ENCODE measurements at places on chromosomes 1 and 21. TPM values are rescaled to one million over a fixed set of nuclear protein-coding genes. Genes with fewer than 3 reads are reported as not detected.

DNA sequence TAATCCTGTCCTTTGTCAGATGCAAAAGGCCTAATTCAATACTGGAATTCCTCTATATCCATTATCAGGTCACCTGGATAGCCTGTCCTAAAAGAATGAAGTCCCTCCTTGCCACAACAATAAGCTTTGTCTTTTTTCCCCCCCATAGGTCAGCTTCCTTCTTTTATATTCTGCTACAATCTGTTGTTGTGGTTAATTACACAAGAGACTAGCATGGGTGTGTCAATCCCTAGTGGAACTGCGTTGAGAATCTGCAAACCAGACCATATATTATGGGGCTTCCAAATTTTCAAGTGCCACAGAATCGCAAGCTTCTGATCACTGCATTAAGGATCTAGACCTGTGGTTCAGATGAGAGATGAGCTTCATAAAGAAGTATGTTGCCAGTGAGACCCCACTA, 349.6 kb downstream of the SMYD3 start:
- H3K4me3 ChIP-seq = no peak overlapping the region
- H3K36me3 ChIP-seq = no peaks in the 10 kb centered on the region
- H3K4me1 ChIP-seq = peaks cover 27% of the 10 kb centered on the region
- no peaks in the 10 kb centered on the region for H3K27me3 ChIP-seq
- no peak for DNase-seq

- H3K27ac ChIP-seq = peak overlapping the region; percentile 1
- no peaks in the 10 kb centered on the region for H3K27me3 ChIP-seq
- no peak for DNase-seq
- no peak overlapping the region for H3K4me3 ChIP-seq
- peaks cover 26% of the 10 kb centered on the region for H3K4me1 ChIP-seq
- peaks cover 22% of the 10 kb centered on the region for H3K36me3 ChIP-seq
Observed at GRCh38 chr1:225519166-225519863, 91.5 kb upstream of the LBR start.

- H3K27me3 ChIP-seq = no peaks in the 10 kb centered on the region
- H3K4me1 ChIP-seq = no peaks in the 10 kb centered on the region
- no peak overlapping the region for H3K4me3 ChIP-seq
- no peaks in the 10 kb centered on the region for H3K36me3 ChIP-seq
- H3K27ac ChIP-seq = no peak overlapping the region
Observed at GRCh38 chr1:61926597-61926996, 184.3 kb downstream of the PATJ start.

DNA sequence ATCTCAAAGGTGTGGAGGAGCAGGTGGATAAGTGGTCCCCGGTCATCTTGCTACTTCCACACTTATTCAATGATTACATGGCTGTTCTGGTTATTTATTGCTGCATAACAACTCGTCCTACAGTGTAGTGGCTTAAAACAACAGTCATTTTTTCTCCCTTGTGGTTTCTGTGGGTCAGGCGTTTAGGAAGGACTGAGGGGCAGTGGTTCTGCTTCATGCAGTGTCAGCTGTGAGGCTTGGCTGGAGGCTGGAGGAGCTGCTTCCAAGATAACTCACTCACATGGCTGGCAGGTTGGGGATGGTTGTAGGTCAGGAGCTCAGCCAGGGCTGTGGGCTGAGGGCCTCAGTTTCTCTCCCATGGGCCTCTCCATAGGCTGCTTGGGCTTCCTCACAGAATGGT, 5.9 kb upstream of the SLC6A17 start:
- H3K27ac ChIP-seq = no peak overlapping the region
- no peak overlapping the region for H3K4me3 ChIP-seq
- DNase-seq = no peak
- peaks cover 8% of the 10 kb centered on the region for H3K27me3 ChIP-seq

DNA sequence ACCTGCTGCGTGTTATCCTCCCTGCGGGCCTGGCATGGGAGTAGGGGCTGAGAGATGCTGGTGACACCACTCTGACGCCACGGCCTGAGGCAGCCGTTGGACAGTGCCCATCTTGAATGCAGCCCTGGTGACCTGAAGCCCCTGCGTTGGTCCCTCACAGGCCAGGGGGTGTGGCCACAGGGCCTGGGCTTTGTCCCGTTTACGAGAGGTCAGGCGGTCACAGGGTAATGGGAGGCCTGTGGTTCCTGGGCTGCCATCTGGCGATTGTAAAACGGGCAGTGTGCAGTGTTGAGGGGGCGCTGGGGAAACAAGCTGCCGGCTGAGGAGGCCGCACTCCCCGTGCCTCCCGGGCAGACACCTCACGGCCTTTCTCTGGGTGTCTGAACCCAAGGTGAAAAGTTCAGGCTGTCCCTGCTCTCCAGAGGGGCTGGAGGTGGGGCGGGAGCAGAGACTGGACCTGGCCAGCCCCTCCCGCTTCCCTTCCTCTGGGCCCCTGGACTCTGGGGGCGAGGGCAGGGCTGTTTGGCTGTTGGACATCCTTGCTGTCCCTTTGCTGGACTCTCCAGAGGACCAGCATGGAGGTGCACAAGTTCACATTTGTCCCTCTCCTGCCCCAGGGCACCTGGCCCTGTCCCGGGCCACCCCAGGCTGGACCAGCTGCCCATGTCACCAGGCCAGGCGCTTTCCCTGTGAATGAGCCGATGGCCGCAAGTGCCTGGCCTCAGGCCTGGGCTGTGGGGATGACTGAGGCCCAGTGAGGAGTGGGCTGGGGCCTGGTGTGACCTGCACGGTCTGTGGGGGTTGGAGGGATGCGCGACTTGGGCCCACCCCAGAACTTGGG, 42.4 kb downstream of the SKI start:
- H3K27ac ChIP-seq = peak overlapping the region; percentile 75
- H3K4me3 ChIP-seq = peak overlapping the region; percentile 72
- no peaks in the 10 kb centered on the region for H3K27me3 ChIP-seq
- DNase-seq = peak; percentile 66
- peaks cover 55% of the 10 kb centered on the region for H3K4me1 ChIP-seq
- H3K36me3 ChIP-seq = no peaks in the 10 kb centered on the region

DNA sequence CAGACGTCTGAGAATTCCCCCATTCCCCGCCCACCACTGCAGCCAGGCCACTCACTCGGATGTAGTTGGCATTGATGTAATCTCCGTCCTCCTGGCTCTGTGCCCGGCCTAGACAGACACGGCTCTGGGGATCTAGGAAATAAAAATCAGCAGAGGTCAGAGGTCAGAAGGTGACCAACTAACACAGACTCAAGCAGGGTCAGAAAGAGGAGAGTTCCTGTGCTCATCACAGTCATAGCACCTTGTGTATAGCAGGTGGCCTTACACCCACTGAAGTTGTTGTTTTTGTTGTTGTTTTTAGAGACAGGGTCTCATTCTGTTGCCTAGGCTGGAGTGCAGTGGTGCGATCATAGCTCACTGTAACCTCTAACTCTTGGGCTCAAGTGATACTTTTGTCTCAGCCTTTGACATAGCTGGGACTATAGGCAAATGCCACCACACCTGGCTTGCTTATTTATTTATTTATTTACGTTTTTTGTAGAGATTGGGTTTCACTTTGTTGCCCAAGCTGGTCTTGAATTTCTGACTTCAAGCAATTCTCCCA, 4.9 kb downstream of the PTPN7 start:
- no peak for DNase-seq
- no peak overlapping the region for H3K27ac ChIP-seq
- H3K27me3 ChIP-seq = no peaks in the 10 kb centered on the region
- H3K4me3 ChIP-seq = no peak overlapping the region
- no peaks in the 10 kb centered on the region for H3K36me3 ChIP-seq

DNA sequence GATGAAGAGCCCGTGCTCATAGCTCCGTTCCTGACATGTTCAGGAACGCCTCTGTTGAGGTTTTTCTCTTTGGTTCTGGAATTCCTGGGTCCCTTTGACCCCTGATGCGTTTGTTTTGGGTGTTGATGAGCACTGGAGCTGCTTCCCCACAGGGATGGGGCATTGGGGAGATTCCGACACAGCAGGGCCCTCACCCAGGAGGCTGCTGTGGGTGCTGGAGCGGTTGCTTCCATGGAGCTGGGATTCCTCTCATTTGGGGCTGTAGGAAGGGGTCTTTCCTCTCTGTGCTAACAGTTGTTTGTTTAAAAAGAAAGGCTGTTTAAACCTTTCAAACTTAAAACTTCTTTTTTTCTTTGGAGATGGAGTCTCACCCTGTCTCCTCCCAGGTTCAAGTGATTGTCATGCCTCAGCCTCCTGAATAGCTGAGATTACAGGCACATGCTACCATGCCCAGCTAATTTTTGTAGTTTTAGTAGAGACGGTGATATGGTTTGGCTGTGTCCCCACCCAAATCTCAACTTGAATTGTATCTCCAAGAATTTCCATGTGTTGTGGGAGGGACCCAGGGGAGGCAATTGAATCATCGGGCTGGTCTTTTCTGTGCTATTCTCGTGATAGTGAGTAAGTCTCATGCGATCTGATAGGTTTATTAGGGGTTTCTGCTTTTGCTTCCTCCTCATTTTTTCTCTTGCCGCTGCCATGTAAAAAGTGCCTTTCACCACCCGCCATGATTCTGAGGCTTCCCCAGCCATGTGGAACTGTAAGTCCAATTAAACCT, 48.9 kb downstream of the SKI start:
- peaks cover 48% of the 10 kb centered on the region for H3K4me1 ChIP-seq
- H3K4me3 ChIP-seq = no peak overlapping the region
- peaks cover 7% of the 10 kb centered on the region for H3K36me3 ChIP-seq
- no peak for DNase-seq
- H3K27ac ChIP-seq = no peak overlapping the region

DNA sequence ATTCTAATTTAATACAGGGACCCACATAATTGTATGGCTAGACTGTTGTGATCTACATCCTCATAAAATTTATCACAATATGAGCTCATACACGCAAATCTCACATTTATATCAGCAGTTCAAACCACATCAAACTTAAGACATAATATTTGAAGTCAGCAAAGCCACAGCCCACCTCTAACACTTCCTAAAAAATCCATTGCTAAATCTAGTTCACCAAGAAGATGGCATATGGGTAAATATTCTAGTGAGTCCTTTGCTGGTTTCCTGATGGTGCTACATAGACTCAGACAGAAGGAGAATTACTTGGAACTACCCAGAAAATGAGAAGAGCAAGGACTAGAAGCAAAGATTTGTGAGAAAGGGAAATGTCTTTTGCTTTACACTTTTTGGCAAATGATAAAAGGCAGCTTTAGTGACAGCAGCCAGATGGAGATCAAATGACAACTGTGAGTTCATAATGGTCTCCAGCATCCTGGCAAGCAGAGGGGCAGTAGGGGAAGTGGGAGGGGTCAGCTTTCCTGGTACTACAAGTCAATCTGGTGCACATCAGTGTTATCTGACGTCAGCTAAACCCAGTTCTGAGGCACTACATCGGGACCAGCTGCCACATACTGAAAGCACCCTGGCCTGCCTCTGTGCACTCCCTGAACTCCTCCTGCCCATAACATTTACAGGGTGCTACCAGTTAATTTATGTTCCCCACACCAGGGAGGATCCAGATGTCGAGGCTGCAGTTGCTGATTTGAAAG, 10.6 kb upstream of the GADD45A start:
- DNase-seq = no peak
- H3K36me3 ChIP-seq = no peaks in the 10 kb centered on the region
- no peak overlapping the region for H3K27ac ChIP-seq
- no peak overlapping the region for H3K4me3 ChIP-seq

DNA sequence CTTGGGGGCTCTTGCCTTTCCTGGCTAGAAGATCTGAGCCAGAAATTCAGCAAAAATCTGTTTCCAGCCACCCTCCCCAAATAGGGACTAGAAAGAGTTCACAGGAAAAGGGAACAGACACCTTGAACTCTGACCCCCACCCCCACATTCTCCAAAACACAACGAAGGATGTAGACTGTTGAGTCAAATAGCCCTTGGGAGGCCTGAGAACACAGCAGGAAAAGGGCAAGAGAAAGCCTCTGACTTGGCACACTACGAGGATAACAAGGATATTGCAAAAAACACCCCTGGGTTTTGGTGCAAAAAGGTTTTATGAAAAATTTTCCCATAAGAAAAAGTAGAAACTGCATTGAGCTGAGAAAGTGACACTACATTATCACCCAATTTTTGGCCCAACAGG, 1.9 kb upstream of the YRDC start:
- DNase-seq = no peak
- H3K27me3 ChIP-seq = no peaks in the 10 kb centered on the region
- peaks cover 3% of the 10 kb centered on the region for H3K36me3 ChIP-seq
- peaks cover 18% of the 10 kb centered on the region for H3K4me1 ChIP-seq

DNA sequence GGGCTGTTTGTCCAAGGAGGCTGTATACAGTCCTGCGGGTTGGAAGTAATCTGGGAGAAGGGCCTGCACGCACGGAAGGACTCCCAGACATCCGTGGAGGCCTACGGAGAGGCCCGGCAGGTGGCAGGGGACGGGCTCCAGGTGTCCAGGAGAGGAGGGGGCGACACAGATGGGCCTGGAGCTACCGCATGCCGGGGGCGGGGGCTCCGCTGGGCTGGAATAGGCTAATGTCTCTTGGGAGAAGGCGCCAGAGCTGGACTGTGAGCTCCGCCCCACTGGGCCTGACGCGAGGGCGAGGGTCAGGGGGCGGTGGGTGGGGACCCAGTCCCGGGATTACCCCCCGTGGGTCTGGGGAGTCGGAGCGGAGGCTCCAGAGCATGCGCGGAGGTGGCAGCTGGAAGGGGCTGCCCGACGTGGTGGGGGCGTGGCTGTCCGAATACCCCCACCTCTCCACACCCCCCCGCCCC, 659 bp downstream of the AGO1 start:
- peak; percentile 37 for DNase-seq
- peaks cover 48% of the 10 kb centered on the region for H3K4me1 ChIP-seq
- peaks cover 2% of the 10 kb centered on the region for H3K36me3 ChIP-seq
- H3K4me3 ChIP-seq = peak overlapping the region; percentile 97
- H3K27me3 ChIP-seq = no peaks in the 10 kb centered on the region
- peak overlapping the region; percentile 85 for H3K27ac ChIP-seq

DNA sequence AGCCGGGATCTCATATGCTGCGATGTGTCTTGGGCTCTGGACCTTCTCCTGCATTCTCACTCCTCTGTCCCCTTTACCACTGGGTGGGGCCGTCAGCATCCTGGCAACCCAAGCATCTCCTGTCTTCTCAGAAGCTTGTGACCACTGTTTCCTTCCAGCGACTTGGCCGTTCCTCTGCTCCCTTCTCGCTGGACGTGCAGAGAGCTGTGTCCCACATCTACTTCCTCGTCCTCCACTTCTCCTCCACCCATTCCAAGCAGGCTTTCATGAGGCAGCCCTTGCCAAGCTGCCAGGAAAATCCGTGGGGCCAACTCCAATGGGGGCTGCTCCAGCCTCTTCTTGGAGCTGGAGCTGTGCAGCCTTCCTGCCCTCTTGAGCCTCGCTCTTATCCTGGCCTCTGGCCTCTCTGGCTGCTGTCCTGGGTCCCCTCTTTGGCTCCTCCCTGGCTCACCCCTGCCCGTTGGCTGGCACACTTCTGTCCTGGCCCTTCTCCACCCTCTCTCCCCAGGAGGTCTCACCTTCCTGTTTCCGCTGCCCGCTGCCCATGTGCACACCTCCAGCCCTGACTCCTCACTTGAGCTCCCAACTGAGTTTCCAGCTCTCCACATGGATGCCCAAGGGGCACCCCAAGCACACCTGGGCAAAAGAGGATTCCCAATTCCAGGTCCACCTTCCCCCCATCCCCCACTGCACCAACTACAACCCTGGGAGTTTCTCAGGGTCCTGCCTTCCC, 8.7 kb downstream of the FAM131C start:
- no peaks in the 10 kb centered on the region for H3K36me3 ChIP-seq
- no peak for DNase-seq
- peaks cover 7% of the 10 kb centered on the region for H3K27me3 ChIP-seq
- H3K4me1 ChIP-seq = peaks cover 25% of the 10 kb centered on the region

UQCRHL gene
- 2.7 TPM for total RNA-seq

GPR137B gene
- 11.8 TPM for total RNA-seq

FCGR3B gene
- total RNA-seq = not detected

All from neural crest cell (in vitro differentiated cells).